ENCODE measurements at places on chromosomes 16 and 17. TPM values are rescaled to one million over a fixed set of nuclear protein-coding genes. Genes with fewer than 3 reads are reported as not detected.

The SMIM22 gene
- not detected for total RNA-seq

The MYL4 gene
- not detected for total RNA-seq

The PYCARD gene
- total RNA-seq = 5.7 TPM

GRCh38 chr17:81870131-81870980, 781 bp downstream of the ARHGDIA start:
- DNase-seq = peak; percentile 65
- no peaks in the 10 kb centered on the region for H3K27me3 ChIP-seq
- peak overlapping the region; percentile 87 for H3K4me3 ChIP-seq
- H3K4me1 ChIP-seq = peaks cover 36% of the 10 kb centered on the region
- peaks cover 38% of the 10 kb centered on the region for H3K36me3 ChIP-seq

DNA sequence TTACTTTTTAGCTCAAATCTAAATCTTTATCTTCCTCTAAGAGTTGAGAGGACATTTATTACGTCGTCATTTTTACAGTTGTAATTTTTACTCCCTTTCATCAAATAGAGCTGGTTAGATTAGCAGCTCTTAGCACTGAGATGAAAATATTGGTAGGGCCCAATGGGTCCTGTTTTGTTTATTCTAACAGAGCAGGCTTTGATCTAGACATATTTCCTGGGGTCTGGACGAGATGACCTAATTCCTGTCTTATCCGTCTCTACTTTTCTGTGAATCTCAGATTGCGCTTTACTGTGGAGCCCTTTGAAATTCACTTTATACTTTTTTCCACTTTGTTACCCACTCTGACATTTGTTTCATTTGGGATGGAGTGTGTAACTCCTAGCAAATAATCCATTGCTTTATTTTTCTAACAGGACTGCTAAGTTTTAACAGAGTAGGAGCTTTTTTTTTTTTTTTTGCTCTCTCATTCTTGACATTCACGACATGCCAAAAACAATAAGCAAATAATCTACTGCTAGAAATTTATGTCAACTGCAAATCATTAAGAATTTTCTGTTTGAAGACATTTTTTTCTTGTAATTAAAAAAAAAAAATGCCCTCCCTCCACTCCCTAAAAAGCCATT, 18.5 kb downstream of the SALL1 start:
- no peaks in the 10 kb centered on the region for H3K4me1 ChIP-seq
- DNase-seq = no peak

DNA sequence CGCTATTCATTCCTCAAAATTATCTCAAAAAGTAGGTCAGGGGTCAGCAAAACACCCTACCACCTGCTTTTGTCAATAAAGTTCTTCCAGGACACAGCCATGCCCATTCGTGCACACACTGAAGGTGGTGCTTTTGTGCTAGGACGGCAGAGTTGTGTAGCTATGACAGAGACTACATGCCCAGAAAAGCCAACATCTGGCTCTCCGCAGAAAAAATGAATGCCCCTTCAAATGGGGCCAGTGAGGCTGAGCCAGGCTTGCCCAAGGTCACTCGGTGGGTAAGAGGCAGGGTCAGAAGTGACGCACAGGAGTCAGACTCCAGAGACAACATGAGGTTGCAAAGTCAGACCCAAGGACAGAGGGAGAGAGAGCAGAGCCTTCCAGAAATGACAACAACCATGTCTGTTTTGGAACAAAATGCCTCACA, 200.1 kb downstream of the XYLT1 start:
- no peak for DNase-seq
- no peaks in the 10 kb centered on the region for H3K36me3 ChIP-seq
- no peaks in the 10 kb centered on the region for H3K27me3 ChIP-seq
- H3K4me1 ChIP-seq = peaks cover 35% of the 10 kb centered on the region
- H3K27ac ChIP-seq = no peak overlapping the region

DNA sequence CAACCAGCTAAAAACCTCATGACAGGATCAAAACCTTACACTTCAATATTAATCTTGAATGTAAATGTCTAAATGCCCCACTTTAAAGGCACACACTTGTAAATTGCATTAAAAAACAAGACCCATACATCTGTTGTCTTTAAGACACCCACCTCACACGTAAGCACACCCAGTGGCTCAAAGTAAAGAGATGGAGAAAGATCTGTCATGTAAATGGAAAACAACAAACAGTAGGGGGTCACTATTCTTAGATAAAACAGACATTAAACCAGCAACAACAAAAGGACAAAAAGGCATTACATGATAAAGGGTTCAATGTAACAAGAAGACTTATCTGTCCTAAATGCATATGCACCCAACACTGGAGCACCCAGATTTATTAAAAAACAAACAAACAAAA, 35.6 kb downstream of the SDR42E1 start:
- H3K4me1 ChIP-seq = no peaks in the 10 kb centered on the region
- H3K4me3 ChIP-seq = no peak overlapping the region
- peaks cover 2% of the 10 kb centered on the region for H3K36me3 ChIP-seq
- no peak for DNase-seq
- peaks cover 10% of the 10 kb centered on the region for H3K27me3 ChIP-seq

DNA sequence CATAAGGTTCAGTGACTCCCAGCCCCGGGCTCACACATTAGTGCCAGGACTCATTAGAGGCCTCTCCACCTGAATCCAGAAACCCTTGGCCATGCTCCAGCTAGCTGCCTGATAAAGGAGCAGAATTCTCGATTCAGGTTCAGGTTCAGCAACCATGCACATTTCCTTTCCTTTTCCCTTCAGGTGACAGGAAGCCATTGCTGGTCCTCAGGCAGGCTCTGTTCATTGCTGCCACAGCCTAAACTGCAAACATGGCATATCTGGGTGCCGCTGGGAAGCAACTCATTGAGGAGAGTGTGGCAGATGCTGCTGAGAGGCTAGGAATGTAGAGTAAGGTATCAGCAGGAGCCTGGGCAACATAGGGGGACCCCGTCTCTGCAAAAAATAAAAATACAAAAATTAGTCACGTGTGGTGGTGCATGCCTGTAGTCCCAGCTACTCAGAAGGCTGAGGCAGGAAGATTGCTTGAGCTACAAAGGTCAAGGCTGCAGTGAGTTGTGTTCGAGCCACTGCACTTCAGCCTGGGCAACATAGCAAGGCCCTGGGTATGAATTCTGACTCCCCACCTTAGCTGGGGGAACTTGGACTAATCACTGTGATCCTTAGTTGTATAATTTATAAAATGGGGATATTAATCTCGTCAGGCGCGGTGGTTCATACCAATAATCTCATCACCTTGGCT, 28.7 kb downstream of the ARL4D start:
- H3K4me3 ChIP-seq = no peak overlapping the region
- H3K27ac ChIP-seq = no peak overlapping the region
- peaks cover 15% of the 10 kb centered on the region for H3K27me3 ChIP-seq
- DNase-seq = no peak
- no peaks in the 10 kb centered on the region for H3K36me3 ChIP-seq
- no peaks in the 10 kb centered on the region for H3K4me1 ChIP-seq

DNA sequence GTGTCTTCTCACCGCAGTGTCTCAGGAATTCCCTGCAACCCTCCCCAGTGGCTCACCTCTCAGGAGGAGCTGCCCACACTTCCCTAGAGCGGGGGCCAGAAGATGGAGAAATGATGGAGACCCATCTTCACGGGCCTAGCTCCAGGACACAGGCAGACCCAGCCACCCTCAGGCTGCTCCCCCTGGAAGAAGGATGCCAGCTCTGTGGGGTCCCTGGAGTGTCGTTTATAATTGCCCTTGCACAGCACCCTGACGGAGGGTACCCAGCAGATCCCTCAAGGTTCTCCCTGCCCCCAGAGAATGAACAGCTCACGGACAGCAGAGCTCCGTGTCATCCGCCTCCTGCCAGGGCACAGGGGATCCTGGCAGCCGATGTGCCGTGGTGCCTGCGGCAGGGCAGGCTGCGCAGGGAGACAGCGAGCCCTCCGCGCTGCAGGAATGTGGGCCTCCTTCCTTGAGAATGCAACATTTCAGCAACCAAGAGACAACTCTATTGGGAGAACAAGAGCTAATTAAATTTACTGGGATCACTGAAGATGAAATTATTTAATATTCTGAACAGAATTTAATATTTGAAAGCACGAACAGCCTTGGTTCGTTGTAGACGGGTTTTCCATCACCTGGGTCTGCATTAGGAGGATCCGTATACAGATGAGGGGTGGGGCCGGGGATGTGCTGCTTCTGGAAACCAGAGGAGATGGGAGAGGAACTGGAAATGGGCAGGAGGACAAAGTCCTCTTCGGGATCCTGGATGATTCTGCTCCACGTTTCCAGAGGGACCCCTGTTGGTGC, 21.0 kb upstream of the RBFOX3 start:
- H3K36me3 ChIP-seq = no peaks in the 10 kb centered on the region
- no peak overlapping the region for H3K4me3 ChIP-seq

GRCh38 chr16:7361416-7362129, 28.9 kb downstream of the RBFOX1 start:
- no peaks in the 10 kb centered on the region for H3K27me3 ChIP-seq
- no peak for DNase-seq
- H3K27ac ChIP-seq = no peak overlapping the region
- H3K36me3 ChIP-seq = no peaks in the 10 kb centered on the region
- H3K4me3 ChIP-seq = no peak overlapping the region
- H3K4me1 ChIP-seq = no peaks in the 10 kb centered on the region

- H3K4me1 ChIP-seq = no peaks in the 10 kb centered on the region
- H3K36me3 ChIP-seq = peaks cover 73% of the 10 kb centered on the region
- H3K27me3 ChIP-seq = no peaks in the 10 kb centered on the region
Observed at GRCh38 chr16:58530179-58530578, 14.9 kb downstream of the SETD6 start.

GRCh38 chr16:4505356-4506147, 29.4 kb downstream of the HMOX2 start:
- no peaks in the 10 kb centered on the region for H3K27me3 ChIP-seq
- H3K36me3 ChIP-seq = peaks cover 39% of the 10 kb centered on the region
- H3K27ac ChIP-seq = peak overlapping the region; percentile 81
- peak; percentile 84 for DNase-seq

DNA sequence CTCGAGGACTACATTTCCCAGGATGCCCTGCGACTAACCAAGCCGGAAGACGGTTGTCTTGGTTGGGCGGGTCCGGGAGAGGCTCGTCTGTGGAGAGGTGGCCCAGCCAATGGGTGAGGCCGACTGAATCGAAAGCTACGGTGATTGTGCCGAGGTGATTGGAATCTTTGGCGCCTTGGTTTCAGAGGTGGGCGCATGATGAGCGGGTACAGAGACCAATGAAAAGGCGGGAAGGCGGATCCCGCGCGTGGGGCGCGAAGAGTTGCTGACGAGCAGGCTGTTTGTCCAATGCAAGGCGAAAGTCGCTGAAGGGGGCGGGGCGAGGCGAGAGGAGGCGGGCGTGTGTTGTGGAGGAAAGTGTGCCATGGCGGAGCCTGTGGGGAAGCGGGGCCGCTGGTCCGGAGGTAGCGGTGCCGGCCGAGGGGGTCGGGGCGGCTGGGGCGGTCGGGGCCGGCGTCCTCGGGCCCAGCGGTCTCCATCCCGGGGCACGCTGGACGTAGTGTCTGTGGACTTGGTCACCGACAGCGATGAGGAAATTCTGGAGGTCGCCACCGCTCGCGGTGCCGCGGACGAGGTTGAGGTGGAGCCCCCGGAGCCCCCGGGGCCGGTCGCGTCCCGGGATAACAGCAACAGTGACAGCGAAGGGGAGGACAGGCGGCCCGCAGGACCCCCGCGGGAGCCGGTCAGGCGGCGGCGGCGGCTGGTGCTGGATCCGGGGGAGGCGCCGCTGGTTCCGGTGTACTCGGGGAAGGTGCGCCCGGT, at the start of gene NFATC2IP:
NFATC2IP (plus strand) TSS at position 290 of the 762 bp plus-strand sequence; CDS start at position 365, 75 bp downstream.
- H3K27me3 ChIP-seq = no peaks in the 10 kb centered on the region
- H3K4me3 ChIP-seq = peak within 1 kb of the TSS; percentile 98
- DNase-seq = peak; percentile 100

- peak overlapping the region; percentile 38 for H3K27ac ChIP-seq
- H3K4me1 ChIP-seq = peaks cover 40% of the 10 kb centered on the region
Observed at GRCh38 chr17:58172369-58173071, 5.7 kb downstream of the OR4D2 start.

- no peaks in the 10 kb centered on the region for H3K27me3 ChIP-seq
- H3K36me3 ChIP-seq = no peaks in the 10 kb centered on the region
- H3K4me1 ChIP-seq = peaks cover 3% of the 10 kb centered on the region
- no peak overlapping the region for H3K27ac ChIP-seq
- H3K4me3 ChIP-seq = no peak overlapping the region
- DNase-seq = peak; percentile 72
Observed at GRCh38 chr17:19502517-19502916, 31.1 kb upstream of the SLC47A1 start.

DNA sequence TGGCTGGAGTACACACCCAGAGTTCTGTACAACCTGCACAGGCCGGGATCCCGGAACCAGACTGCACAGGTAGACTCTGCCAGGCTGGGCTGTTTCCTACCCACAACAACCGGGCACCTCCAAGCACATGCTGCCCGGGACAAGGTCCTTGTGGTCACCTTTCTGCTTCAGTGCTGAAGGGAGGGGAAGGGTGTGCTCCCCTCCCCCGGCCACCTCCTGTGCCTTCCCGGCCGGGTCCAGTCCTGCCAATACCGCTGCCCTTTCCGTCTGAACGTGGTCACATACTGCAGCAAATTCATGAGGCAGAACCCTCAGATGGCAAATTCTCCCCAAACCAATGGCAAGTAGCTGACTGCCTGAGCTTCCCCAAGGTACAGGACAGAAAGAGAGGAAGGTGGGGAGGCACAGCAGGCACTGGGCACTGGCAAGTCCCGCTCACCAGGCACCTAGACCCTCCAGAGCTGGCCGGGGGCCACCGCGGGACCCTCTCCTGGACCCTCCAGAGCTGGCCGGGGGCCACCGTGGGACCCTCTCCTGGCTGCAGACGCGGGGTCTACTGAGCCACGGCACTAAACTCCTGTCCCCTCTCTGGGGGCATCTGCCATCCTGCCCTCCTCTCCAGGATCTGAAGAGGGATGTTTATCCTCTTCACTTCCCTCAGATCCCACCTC, 22.8 kb downstream of the SLC43A2 start:
- no peaks in the 10 kb centered on the region for H3K27me3 ChIP-seq
- H3K4me3 ChIP-seq = no peak overlapping the region
- H3K27ac ChIP-seq = no peak overlapping the region
- peaks cover 1% of the 10 kb centered on the region for H3K36me3 ChIP-seq
- H3K4me1 ChIP-seq = peaks cover 25% of the 10 kb centered on the region
- no peak for DNase-seq

DNA sequence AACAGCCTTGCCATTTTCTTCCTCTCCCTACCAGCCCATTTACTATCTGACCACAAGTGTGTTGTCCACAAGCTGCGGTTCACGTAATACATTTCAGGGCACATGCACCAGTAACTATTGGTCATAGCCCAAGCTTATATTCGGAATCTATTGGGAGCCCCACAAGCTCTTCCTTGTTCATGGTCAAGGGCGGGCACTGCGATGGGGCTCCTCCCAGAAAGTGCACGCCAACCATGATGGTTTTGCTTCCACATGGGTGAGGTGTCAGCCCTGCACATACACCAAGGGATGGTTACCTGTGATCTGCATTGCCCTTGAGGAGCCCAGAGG, 12.1 kb downstream of the THRA start:
- no peak overlapping the region for H3K4me3 ChIP-seq
- H3K27me3 ChIP-seq = no peaks in the 10 kb centered on the region
- no peaks in the 10 kb centered on the region for H3K36me3 ChIP-seq
- no peak overlapping the region for H3K27ac ChIP-seq
